ENCODE measurements at places on chromosomes 3 and 15.
A peak's percentile ranks its signal among the peaks of the same experiment; 100 is the strongest.

DNA sequence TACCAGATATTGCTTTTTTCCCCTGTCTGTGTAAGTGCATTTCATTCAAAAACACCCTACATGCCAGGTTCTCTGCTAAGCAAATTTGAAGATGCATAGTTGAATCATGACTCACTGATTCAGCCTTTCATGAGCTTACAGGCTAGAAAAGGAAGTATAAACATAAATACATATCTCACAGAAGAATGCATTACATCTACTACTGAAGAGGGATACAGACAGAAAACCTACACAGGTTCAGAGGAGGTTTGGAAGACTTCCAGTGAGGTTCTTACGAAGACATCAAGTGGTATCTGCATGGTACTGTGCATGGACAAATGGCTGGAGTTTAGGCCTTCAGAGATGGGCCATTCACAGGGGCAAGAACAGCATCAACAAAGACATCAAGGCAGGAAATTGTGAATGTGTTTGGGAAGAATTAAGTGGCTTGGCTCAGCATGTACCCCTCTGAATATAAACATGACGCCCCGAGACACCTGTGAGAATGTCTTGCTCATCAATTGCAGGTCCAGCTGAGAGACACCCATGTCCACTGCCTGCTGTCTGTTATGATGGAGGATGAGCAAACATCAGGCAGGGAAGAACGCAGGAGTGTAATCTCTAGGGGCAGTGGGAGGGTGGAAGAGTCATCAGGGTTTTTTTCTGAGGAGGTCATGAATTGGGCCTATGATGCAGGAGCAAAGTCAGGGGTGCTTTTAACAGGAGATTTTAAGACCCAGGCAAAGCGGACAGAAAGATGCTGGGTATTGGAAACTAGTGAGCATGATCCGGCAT, 105.1 kb upstream of the GALNT15 start:
- no peak for DNase-seq

GRCh38 chr3:183244981-183245476, 8.0 kb upstream of the B3GNT5 start:
- DNase-seq = no peak

GRCh38 chr3:19016851-19017250, 131.5 kb upstream of the KCNH8 start:
- DNase-seq = no peak

DNA sequence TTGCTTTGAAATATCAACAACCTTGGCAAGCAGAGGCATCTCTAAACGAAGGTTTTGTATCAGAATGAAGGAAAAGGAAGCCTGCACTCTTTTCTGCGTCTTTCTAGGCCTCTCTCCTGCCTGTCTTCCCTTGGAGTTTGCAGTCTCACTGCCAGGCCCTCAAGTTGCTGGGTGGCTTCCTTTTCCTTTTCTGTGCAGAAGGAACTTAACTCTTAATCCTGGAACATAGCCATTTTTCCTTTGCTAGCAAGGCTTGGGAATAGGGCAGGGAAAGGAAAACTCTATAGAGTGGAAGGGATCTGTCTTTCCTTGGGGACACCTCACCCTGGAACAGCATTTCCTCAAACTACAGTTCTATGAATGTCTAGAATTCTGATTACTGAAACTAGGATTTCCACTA, 32.8 kb downstream of the TLNRD1 start:
- no peak for DNase-seq

- DNase-seq = no peak
Observed at GRCh38 chr3:105904678-105905284, 36.0 kb upstream of the CBLB start.

GRCh38 chr3:15585111-15585845, 16.1 kb downstream of the HACL1 start:
- DNase-seq = no peak

DNA sequence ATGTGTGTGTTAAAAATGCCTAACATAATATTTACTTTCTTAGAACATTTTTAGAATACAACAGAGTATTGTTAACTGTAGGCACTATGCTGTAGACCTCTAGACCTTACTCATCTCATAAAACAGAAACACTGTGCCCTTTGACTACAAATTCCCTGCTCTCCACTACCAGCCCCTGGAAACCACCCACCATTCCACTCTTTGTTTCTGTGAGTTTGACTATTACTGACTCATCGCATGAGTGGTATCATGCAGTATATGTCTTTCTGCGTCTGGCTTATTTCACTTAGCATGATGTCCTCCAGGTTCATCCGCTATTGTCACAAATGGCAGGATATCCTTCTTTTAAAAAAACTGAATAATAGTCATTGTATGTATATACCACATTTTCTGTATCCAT, 216.7 kb upstream of the CFAP20DC start:
- no peak for DNase-seq

DNA sequence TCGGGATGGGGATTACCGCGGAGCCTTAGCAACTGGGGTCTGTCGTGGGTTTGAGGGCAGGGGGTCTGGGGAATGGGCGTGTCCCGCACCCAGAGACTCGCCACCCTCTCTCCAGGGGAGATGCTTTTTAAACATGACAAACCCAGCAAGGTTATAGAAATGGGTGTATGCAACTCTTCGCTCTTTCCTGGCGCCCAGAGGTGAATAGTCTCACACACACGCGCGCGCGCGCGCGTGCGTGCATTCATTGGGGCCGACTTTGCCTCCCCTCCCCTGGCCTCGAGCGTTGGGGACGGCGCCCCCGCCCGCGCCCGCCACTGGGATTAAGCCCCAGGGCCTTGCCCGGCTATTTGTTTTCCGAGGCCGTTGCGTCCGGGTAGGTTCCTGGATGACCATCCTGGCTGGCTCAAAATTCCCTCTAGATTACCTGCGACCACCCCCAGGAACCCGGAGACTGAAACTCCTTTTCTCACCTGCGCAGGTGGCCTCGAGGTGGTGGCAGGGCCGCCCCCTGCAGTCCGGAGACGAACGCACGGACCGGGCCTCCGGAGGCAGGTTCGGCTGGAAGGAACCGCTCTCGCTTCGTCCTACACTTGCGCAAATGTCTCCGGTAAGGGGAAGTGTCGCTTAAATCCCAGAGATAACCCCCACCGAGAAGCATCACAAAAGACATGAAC, 777 bp downstream of the GPR160 start:
- peak; percentile 30 for DNase-seq

DNA sequence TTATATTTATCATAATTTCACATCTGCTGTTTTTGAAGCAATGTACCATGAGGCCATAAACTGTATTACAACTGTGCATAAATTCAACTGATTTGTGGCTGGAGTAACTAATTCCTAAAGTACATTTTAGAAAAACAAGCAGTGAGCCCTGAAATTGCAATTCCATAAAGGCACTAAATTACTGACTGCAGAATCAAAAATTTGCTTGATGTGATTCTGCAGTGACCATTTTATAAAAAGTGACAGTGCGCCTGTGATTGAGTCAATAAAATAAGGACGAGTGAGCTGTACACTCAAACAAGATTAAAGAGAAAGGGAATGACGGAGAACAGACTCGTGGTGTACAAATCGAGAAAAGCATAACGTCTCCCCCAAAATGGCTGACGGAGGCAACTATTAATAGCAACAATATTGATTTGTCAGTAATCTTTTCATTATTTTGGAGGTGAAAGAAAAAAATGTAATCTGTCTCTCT, 121.4 kb upstream of the MEIS2 start:
- DNase-seq = no peak

- DNase-seq = no peak
Observed at GRCh38 chr3:42184651-42185443, 81.1 kb downstream of the CCK start.

All from stimulated activated naive CD8-positive, alpha-beta T cell treated with anti-CD3 and anti-CD28 coated beads, Interleukin-15, amount 100 ng/mL, for 72 hours (primary cell).